Activated CD4-positive, alpha-beta T cell treated with anti-CD3 and anti-CD28 coated beads for 36 hours (primary cell): ENCODE measurements at places on chromosomes 2 and 18. TPM values are rescaled to one million over a fixed set of nuclear protein-coding genes. Genes with fewer than 3 reads are reported as not detected.

GRCh38 chr2:135225781-135226180, 173.7 kb downstream of the RAB3GAP1 start:
- no peak for DNase-seq

DNA sequence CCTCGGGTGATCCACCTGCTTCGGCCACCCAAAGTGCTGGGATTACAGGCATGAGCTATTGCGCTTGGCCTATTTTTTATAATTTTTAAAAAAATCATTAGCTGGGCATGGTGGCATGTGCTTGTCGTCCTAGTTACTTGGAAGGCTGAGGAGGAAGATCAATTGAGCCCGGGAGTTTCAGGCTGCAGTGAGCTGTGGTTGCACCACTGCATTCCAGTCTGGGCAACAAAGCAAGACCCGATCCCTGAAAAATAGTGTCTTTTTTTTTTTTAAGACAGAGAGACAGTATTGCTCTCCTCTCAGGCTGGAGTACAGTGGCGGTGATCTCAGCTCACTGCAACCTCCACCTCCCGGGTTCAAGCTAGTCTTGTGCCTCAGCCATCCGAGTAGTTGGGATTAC, 4.8 kb downstream of the SSB start:
- no peak for DNase-seq

DNA sequence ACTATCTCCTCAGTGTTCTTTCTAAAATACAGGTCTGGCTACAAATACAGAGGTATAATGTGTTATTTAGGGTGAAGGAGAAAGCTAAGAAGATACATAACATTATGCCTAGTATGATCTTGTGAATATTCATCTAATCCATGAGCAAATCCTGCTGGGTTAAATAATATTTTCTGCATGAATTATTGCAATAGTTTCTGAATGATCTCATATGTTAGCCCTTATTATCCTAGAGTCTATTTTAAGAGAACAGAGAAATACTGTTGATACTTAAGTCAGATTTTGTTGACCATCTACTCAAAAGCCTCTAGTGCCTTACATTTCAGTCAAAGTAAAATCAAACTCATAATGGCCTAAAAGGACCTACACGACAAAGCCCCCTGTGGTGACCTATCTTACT, 382.3 kb downstream of the FIGN start:
- DNase-seq = no peak

- no peak for DNase-seq
These were observed 41.0 kb downstream of the SPP2 start for GRCh38 chr2:234091432-234091879.

DNA sequence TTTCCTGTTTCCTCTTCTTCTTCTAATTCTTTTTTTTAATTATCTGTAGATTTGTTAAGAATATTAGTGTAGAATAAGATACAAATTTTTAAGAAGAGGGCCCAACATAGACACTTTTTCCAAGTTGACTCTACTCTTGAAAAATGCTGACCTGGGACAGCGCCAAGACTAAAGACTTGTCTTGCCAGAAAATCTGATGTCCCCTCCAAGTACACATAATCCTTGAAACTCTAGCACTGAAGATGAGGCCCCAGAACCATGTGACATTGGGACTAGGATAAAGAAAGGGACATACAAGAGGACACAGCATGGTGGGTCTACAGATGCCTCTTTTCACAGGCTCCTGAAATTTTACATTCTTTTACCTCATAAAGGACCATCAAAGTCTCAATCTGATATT, 271.6 kb upstream of the SESTD1 start:
- DNase-seq = no peak

DNA sequence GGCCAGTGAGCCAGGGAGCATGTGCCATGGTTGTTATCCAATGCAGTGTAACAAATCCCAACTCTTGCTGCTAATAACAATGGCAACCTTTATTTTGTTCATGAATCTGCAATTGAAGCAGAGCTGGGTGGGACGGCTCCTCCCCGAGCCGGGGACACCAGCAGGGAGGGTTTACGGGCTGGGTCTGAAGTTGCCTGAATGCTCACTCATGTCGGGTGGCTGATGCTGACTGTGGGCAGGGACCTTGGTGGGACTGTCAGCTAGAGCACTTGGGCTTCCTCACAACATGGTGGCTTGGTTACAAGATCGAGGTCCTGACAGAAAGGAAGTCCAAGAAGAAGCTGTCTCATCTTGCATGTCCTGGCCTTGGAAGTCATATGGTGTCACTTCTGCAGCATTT, 264.5 kb downstream of the NDUFA10 start:
- DNase-seq = no peak

DNA sequence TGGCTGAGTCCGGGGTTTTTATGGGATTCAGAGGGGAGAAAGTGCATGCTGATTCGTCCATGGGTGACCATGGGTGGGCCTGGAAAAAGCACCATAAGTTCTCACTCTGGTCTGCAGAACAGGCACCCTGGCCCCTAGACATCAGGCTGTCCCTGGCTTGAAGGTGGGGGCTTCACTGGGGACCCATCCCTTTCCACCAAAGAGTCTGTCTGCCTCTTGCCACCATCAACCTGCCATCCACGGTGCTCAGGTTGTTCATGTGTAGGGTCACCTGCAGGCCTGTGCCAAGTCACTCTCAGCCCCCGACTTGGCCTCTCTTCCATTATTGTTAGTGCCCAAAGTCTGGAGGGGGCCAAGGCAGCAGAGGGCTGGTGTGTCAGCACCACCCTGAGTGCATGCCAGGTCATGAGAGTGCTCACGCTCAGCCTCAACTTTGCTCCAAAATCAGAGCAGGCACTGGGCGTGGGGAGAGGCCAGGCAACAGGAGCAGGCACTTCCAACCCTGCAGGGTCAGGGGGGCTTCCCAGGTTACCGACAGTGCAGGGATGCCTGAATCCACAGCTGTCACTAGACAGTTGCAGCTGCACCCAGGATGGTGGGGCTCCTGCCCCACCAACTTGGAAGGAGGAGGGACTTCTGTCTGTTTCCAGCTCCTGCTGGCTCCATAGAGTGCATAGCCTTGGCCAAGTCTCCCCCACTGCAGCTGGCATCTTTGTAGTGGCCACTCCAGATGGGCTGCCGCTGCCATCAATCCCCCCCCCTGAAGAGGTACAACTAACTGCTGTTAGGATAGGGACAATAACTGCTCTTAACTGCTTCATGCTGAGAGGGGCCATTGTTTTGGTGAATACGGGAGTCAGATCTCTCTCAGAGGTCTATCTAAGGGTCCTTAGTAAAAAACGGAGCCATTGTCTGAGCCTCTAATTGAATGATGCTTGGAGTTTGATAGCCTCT, 209.3 kb downstream of the AKAIN1 start:
- no peak for DNase-seq

- DNase-seq = no peak
These were observed 4.0 kb downstream of the CWC22 start for GRCh38 chr2:180003073-180003472.

- DNase-seq = no peak
These were observed 503.2 kb upstream of the FAM98A start for GRCh38 chr2:34102339-34102738.

- no peak for DNase-seq
These were observed 117.9 kb downstream of the ETAA1 start for GRCh38 chr2:67515056-67515455.

DNA sequence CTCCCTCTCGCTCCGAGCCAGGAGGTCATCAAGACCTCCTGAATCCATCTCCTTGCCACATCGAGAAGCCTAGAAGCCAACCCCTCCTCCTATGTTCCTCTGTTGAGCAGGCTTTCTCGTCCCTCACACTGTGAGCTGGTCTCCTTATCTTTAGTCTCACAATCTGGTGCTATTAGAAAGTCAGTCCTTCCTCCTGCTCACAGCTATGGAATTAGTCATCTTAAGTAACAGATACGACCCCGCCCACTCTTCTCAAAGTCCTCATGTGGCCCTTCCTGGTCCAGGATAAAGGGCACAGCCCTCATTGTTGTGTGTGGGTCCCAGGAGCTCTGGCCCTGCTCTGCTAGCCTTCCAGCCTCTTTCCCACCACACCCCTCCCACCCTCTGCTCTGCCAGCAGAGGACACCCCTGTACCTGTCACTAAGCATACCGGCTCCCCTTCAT, 41.4 kb upstream of the TRIB2 start:
- DNase-seq = no peak

DNA sequence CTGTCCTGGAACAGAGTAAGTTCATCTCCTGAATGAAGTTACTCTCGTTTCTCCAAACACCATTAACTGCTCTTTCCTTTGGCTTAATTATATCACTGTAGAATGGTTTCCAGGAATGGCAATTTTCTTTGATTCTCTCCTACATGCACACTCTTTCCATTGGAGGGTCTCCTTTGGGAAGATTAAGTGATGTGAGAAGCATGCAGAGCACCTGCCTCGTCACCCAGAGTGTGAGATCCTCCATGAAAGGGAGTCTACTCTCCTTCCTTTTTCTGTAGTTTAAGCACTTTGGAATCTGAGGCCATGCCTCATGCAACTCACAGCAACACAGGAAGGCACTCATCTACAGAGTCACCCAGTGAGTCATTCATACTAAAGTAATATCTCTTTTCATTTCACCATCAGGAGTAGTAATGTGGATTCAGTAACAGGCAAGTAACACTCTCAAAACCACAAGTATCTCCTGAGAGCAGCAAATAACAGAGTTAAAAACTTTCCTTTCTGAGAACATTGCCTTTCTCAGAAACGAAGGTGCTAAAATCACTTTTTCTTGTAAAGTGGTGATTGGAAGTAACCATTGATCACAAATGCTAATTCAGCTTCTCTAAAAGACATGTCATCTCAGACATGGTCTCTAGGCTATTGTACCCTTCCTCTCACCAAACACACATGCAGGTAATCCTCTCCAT, 52.8 kb upstream of the IL1RL1 start:
- peak; percentile 63 for DNase-seq

- no peak for DNase-seq
These were observed 815 bp downstream of the CNDP1 start for GRCh38 chr18:74534981-74535649.

- DNase-seq = peak; percentile 33
These were observed 71.3 kb upstream of the PID1 start for GRCh38 chr2:229342376-229342775.

- no peak for DNase-seq
These were observed 54.1 kb upstream of the MEX3C start for GRCh38 chr18:51251625-51252024.

DNA sequence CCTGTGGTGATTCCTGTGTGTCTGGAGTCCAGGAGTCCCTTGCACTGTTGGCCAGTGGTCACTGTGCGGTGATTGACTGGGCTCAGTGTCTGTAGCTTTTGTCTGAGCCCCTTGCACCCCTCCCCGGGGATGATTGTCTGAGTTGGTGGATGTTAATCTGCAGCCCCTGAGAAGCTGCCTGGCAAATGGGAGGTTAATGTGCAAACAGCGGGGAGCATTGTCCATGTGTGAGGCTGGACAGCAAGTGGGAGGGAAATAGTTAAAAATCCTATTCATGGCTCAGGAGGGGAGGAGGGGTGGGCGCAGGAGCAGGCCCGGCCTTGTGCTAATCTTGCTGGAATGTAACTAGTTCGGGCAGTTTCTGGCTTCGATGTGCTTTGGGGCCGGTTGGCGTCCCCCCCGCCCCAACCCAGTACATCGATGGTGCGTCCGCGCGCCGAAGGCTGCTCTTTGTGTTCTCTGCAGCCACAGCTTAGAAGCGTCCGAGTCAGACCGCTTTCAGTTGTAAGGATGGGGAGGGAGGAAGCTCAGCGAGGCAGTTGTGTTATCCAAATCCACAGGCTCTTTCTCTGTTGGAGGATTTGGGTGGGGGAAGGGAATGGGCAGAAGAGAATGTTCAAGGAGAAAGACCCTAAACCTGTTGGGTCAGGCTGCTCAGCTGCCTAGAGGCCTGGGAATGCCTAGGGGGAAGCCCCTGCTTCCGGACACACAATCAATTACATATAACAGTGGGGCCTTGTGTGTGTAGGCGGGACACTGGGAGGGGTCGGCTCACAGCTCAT, 71.8 kb downstream of the TGOLN2 start:
- no peak for DNase-seq

DNA sequence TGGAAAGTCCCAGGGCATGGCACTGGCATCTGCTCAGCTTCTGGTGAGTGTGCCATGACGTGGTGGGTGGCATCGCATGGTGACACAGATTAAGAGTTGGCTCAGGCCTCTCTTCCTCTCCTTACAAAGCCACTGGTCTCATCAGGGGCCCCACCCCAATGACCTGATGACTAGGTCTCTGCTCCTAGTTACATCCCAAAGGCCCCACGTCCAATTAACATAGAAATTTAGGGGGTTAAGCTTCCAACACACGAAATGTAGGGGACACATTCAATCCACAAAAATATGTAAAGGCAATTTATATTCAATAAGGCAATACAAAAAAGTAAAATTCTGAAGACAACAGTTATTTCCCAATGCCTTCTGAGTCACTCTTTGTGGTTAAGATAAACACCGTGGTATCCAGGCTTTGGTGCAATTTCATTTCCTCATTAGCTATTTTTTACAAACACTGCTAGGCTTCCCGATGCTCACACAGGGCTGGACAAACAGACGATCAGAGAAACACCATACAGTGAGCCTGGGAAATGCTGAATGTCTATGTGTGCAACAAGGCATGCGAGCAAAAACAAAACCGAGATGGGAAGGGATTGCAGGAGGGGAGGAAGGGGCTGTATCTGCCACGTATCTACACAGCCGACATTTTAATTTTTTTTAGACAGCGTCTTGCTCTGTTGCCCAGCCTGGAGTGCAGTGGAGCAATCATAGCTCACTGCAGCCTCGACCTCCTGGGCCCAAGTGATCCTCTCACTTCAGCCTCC, 67.2 kb downstream of the MBP start:
- DNase-seq = peak; percentile 73

- no peak for DNase-seq
These were observed 660.7 kb upstream of the RAB6C start for GRCh38 chr2:129318581-129319421.

DNA sequence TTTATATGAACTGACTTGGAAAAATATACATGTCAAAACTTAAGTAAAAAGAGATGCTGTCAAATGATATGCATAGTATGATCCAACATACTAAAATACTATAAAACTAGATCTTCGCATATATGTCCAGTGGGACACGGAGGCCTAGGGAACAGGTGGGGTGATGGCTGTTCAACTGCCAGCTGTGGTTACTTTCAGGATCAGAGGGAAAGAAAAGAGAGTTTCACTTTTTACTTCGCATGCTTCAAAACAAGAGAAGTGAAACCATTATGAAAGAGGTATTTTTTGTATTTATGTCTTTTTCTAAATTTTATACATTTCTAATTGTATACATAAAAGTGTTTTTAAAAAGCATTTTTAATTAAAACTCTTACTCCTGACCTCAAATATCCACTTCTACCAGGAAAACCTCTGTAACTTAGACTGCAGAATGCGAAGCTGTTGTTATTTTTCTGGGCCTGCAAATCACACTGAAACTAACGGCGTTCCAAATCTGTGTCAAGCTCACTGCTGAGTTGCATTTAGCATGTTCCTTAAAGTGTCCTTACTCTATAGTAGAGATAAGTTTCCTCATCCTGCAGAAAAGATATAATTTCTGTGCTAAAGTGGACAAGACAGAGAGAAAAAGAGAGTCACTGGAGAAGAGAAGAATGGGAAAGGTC, 97.8 kb upstream of the SLC35G4 start:
- DNase-seq = no peak

SLC5A7 gene
- not detected for total RNA-seq

NEU4 gene
- total RNA-seq = 0.76 TPM

RND3 gene
- total RNA-seq = not detected

ALPP gene
- total RNA-seq = not detected

SLC9A4 gene
- 0.11 TPM for total RNA-seq

BCL2 gene
- total RNA-seq = 66.0 TPM

THUMPD2 gene
- total RNA-seq = 18.4 TPM

HOXD13 gene
- not detected for total RNA-seq

ALKAL2 gene
- total RNA-seq = not detected

QPCT gene
- 0.64 TPM for total RNA-seq

SERPINB3 gene
- total RNA-seq = not detected

ANKRD44 gene
- 181 TPM for total RNA-seq

C2orf15 gene
- 0.87 TPM for total RNA-seq

SCN7A gene
- not detected for total RNA-seq

SNORC gene
- 0.87 TPM for total RNA-seq

TRIM43 gene
- total RNA-seq = not detected

NPPC gene
- total RNA-seq = 0.35 TPM
